ENCODE measurements at places on chromosomes 7 and 10. TPM values are rescaled to one million over a fixed set of nuclear protein-coding genes. Genes with fewer than 3 reads are reported as not detected.
A peak's percentile ranks its signal among the peaks of the same experiment; 100 is the strongest.

- no peaks in the 10 kb centered on the region for H3K27me3 ChIP-seq
- no peak overlapping the region for H3K27ac ChIP-seq
- H3K4me1 ChIP-seq = no peaks in the 10 kb centered on the region
- no peak for DNase-seq
Measured at GRCh38 chr7:13433946-13434345, 555.5 kb downstream of the ETV1 start.

- H3K36me3 ChIP-seq = peaks cover 1% of the 10 kb centered on the region
- peak overlapping the region; percentile 46 for H3K27ac ChIP-seq
- H3K27me3 ChIP-seq = no peaks in the 10 kb centered on the region
- H3K4me3 ChIP-seq = no peak overlapping the region
Measured at GRCh38 chr7:120825576-120825975, 32.4 kb downstream of the TSPAN12 start.

DNA sequence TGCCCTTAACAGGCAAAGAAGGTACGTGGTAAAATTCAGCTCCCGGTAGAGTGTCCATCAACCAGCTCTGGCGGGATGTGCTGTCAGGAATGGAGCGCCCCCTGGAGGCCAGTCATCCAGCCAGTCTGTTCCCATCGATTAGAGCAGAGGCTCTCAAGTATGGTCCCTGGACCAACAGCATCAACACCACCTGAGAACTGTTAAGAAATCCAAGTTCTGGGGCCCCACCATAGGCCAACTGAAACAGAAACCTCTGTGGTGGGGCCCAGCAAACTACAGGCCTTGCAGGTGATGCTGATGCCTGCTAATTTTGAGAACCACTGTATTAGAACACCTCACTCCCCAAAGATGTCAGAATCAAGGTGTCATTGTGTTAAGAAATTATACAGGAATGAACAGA is 109.2 kb downstream of the DPY19L1 start:
- H3K27ac ChIP-seq = no peak overlapping the region
- no peaks in the 10 kb centered on the region for H3K36me3 ChIP-seq
- no peak for DNase-seq

SFRP4 gene
- total RNA-seq = not detected

ERVW-1 gene
- total RNA-seq = not detected

GRCh38 chr10:103651333-103651732 is 157.8 kb downstream of the NEURL1 start:
- H3K36me3 ChIP-seq = peaks cover 46% of the 10 kb centered on the region
- no peaks in the 10 kb centered on the region for H3K27me3 ChIP-seq
- H3K4me1 ChIP-seq = peaks cover 27% of the 10 kb centered on the region
- no peak overlapping the region for H3K27ac ChIP-seq

CRCP gene
- 37.8 TPM for total RNA-seq

GPR146 gene
- total RNA-seq = 0.83 TPM

DNA sequence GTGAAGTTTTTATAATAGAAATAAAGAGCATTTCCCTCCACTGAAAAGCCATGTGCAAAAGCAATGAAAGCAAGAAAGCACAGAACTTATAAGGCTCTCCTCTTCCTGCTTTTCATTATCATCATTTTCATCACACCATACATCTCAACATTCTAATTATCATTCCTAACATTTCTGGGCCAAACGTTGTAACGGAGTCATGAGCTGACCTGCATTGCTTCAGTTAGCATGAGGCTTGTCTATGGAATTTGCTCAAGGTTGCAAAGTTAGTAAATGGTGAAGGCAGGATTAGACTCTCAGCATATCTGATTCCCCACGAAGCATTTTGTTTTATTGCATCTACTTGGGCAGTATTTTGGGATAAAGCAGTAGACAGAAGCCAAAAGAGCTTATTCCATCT is 11.4 kb downstream of the SCIN start:
- H3K27ac ChIP-seq = no peak overlapping the region
- H3K4me1 ChIP-seq = no peaks in the 10 kb centered on the region
- no peaks in the 10 kb centered on the region for H3K36me3 ChIP-seq
- H3K27me3 ChIP-seq = peaks cover 3% of the 10 kb centered on the region

DNA sequence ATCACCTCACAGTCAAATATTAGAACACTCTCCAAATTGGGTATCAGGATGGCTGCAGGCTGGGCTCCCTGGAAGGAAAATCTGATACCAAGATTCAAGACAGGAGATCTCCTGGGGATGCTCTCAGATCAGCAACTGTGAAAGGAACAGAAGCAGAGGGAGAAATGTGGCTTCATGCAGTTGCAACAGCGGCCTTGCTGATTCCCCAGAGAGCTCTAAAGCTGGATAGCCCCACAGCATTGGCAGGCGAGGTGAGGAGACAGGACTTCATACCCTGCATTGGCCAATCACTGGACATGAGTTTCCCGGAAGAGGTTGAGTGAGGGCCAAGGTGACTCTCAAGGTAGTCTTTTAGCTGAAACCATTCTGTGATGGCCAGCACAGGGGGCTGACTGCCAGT is 190.6 kb downstream of the PTPN20 start:
- H3K27me3 ChIP-seq = no peaks in the 10 kb centered on the region
- H3K36me3 ChIP-seq = no peaks in the 10 kb centered on the region
- DNase-seq = no peak

- H3K4me1 ChIP-seq = peaks cover 20% of the 10 kb centered on the region
- H3K27me3 ChIP-seq = no peaks in the 10 kb centered on the region
- H3K27ac ChIP-seq = peak overlapping the region; percentile 58
- DNase-seq = no peak
- peak overlapping the region; percentile 99 for H3K4me3 ChIP-seq
Measured at GRCh38 chr7:44748948-44749731, 493 bp downstream of the ZMIZ2 start.

DNA sequence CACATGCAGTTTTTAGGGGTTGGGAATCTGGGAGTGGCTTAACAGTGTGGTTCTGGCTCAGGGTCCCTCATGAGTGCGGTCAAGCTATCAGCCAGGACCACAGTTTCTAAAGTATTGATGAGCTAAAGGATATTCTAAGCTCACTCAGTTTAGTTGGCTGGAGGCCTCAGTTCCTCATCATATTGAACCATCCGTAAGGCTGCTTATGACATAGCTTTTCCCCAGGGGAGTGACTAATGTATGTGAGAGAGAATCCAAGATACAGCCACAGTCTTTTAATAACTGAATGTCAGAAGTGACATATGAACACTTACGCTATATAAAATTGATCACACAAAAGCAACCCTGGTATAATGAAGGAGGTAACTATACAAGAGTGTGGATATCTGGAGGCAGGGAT is 245.3 kb downstream of the POLR1F start:
- DNase-seq = no peak
- no peaks in the 10 kb centered on the region for H3K36me3 ChIP-seq
- H3K27ac ChIP-seq = no peak overlapping the region

GRCh38 chr7:135994466-135995205 is 17.5 kb upstream of the MTPN start:
- peak; percentile 59 for DNase-seq
- H3K36me3 ChIP-seq = no peaks in the 10 kb centered on the region
- no peaks in the 10 kb centered on the region for H3K27me3 ChIP-seq
- H3K4me1 ChIP-seq = no peaks in the 10 kb centered on the region

OR2A12 gene
- total RNA-seq = not detected
